ENCODE measurements at places on chromosomes 4 and X.

DNA sequence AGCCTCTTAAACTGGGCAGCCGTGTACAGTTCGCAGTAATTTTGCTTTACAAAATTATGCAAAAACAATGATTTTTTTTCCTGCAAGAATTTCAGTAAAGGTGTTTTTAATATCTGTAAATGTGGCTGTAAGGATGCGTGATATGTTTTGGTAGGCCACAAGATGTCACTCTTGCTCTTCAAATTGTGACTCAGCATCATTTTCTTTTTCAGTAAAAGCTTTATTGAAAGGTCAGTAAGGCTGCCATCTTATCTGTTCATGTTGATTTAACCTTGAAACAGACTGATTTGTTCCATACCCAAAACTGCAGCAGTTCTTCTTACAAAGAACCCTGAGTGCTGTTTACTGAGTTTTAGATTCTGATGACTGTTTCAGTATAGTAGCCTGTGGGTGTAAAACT lies 39.9 kb downstream of the TXLNG start:
- DNase-seq = no peak

DNA sequence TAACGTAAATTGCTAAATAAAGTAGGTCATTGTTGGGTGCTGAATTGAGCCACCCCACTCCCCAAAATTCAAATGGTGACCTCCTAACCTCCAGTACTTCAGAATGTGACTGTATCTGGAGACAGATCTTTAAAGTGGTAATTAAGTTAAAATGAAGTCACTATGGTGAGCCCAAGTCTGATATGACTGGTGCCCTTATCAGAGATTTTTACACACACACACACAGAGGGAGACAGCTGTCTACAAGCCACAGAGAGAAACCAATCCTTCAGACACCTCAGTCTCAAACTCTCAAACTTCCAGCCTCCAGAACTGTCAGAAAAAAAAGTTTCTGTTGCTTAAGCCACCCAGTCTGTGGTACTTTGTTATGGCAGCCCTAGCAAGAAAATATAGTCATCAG lies 879.2 kb upstream of the INTU start:
- DNase-seq = no peak

GRCh38 chr4:167143018-167143417 lies 91.3 kb downstream of the SPOCK3 start:
- DNase-seq = no peak

DNA sequence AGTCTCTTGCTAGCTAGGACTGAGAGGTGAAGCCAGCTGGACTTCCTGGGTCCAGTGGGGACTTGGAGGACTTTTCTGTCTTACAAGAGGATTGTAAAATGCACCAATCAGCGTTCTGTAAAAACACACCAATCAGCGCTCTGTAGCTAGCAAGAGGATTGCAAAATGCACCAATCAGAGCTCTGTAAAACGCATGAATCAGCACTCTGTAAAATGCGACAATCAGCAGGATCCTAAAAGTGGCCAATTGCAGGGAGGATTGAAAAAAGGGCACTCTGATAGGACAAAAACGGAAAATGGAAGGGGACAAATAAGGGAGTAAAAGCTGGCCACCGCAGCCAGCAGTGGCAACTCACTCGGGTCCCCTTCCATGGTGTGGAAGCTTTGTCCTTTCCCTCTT lies 65.6 kb upstream of the DUSP21 start:
- DNase-seq = no peak

DNA sequence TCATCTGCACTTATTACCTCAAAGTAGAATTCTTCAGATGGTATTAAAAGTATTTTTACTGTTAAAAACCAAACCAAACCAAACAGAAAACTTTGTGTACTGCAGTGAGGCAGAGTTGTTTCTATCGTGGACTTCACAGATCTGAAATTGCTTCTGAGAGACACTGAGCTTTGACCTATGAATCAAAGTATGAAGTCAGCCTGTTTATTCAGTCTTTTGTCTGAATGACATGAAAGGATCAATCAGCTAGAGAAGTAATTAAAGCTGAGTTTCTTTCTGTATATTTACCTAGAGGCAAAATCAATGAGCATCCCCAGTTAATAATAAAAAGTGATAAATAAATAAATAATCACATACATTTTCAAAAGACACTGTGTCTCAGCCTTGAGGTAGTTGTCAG lies 2121.0 kb downstream of the PCDH7 start:
- DNase-seq = no peak

DNA sequence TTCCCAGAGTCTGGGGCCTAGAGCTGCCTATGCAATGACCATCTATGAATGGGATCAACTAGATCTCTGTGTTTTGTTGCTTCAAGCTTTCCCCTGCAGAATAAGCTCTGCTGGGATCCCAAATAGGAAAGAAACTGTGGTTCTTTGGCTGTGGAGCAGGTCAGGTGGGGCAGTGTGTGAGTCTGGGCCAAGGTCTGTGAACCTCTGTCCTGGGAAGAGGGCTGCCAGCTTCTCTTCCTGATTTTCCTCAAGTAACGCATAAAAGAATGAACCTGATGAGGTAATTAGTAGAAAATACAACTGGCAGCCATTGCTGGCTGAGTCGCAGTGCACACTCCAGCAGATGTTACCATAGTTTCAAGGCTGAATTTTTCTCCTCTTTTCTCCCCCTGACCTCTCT lies 4.6 kb upstream of the PIN4 start:
- no peak for DNase-seq

GRCh38 chrX:40418813-40419195 lies 162.0 kb upstream of the ATP6AP2 start:
- peak; percentile 19 for DNase-seq

- no peak for DNase-seq
These were observed 376.9 kb downstream of the CXXC4 start for GRCh38 chr4:104117776-104118175.

DNA sequence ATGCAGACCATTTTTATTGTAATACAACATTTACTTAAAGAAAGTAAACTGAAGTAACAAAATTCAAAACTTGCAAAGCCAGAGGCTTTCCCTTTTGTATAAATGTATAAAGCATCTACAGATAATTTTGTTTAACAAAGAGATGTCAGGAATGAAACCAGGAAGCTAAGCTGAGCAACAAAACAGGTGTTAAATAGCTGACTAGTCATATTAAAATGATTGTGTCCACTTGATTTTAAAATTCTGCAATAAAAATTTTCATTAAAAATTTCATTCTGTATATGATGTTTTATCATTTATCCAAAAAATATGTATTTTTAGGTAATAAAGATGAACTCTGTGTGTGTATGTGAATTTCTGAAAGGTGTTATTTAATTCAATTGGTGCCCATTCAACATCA lies 72.0 kb upstream of the TRAM1L1 start:
- no peak for DNase-seq

GRCh38 chr4:71243091-71243833 lies 95.6 kb upstream of the SLC4A4 start:
- DNase-seq = no peak

GRCh38 chr4:39514888-39515401 lies 12.3 kb downstream of the UGDH start:
- no peak for DNase-seq

GRCh38 chr4:30117433-30117832 lies 602.7 kb upstream of the PCDH7 start:
- no peak for DNase-seq

GRCh38 chr4:2042204-2042946 lies 16.8 kb upstream of the NAT8L start:
- DNase-seq = no peak

DNA sequence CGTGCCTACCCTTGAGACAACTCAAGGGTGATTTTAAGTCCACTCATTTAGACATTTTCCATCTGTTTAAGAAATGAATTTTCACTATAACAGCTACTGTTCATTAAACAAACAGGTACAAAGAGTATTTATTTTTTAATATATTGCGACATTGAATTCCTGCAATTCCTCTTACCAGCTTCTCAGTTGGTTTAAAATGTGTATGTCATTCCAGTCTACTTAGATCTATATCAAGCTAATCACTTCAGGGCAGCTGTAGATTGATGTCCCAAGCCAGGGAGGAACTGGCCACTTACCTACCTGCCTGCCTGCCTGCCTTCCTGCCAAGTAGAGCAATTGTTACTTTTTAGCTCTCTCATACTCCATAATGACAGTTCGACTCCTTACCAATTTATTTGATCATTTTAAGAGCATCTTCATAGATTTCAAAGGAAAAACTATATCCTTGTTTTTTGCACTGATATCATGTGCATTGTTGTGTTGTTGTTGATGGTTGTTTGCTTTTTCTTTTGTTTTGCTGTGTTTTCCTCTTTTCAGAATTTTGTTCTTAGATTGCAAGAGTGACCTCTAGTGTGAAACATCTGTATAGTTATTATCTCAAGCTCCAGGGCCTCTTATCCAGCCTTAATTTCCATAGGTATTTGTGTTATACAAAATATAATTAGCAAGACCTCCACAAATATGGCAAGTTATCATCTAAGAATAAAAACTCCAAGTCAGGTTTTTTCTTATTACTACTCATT lies 120.9 kb upstream of the NRK start:
- DNase-seq = no peak

DNA sequence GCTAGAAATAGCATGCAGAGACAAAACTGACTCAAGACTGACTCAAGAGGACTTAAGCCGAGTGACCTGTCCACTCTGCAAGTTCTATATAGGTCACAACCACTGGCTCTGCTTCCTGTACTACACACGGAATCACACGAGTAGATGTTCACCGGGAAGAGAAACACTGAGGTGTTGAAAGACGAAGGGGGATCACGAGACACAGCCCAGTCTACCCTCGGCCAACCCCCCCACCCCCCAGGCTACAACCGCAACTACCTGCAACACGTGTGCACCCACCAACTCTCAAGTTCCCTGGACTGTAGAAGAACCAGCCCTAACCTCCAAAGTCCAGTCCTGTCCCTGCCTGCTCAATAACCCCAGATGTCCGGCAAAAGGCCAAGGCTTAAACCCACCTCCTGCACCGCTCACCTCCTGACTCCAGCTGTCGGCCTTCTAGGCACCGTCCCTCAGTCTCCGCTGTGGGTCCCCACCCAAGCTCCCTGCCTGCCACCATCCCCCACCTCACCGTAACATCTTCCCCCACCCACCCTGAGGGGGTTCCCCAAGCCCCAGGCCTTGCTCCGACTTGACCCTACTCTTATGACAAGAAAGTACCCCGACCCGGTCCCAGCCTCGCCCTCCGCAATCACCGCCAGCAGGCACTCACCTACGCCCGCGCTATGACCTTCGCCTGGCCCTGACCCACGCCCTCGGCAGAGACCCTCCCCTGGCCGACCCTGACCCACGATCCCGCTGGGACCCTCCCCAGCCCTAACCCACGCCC lies 739 bp downstream of the GAK start:
- DNase-seq = peak; percentile 48

- no peak for DNase-seq
These were observed 41.5 kb downstream of the SMAD1 start for GRCh38 chr4:145523117-145523516.

GRCh38 chr4:38856524-38857337 lies at the start of gene TLR6:
TSS of gene TLR6 (minus strand) at chr4:38856817. CDS start at chr4:38829473, 27,344 bp downstream.
- peak; percentile 59 for DNase-seq

GRCh38 chrX:129769467-129770154 lies 10.1 kb upstream of the SASH3 start:
- peak; percentile 71 for DNase-seq

DNA sequence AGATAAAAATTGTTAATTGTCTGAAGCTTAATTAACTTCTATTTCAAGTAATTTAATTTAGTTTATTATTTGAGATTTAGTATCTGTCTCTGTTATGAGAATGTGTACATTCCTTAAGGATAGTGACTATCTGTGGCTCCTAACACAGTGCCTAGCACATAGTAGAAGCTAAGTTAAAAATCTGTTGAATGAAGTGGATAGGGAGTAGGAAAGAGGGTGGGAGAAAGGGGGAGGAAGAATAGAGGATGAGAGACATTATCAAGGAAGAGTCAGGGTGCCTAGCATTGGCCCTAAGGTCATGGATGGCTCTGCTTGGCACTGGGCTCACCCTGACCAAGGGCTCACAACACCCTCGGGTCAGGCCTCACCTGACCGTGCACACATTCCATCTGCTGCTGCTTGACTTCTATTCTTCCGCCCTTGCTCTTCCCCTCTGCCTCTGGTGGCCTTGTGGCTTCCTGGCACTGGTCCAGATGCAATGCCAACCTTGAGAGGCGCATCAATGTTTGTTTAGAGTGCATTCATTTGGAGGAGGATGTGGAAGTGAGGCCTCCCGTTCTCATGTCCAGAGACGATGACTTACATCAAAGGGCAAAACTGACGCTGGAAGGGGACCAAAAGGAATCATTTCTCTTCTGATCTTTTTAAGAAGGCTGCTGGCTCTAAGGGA lies 42.3 kb downstream of the TRIM2 start:
- DNase-seq = no peak

DNA sequence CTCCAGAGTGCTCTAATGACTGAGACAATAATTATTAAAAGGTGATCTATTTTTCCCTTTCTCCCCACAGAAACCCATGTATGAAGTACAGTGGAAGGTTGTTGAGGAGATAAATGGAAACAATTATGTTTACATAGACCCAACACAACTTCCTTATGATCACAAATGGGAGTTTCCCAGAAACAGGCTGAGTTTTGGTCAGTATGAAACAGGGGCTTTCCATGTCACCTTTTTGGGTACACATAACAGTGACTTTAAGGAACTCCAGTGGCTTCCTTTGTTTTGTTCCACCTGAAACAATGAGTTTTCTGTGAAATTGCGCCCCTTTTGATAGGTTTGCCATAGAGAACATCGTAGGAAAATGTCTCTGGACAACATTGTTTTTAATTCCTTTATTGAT lies 69.6 kb downstream of the KIT start:
- no peak for DNase-seq

DNA sequence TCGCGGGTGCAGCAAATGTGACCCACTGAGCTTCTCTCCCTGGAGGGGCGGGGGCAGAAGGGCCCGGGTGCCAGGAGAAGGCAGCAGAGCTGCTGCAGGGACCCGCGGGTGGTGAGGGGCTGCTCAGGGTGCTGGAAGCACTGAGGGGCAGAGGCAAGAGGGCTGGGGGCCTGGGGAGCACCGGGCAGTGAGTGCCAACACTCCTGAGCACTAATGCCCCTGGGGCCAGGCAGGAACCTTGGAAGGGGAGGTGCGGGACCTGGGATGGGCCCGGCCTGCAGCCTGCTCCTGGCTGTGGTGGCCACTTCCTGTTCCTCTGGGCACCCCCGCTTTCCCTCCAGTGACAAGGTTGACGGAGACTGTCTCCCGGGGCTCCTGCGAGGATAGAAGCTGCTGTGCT lies 66.5 kb upstream of the ADRA2C start:
- no peak for DNase-seq

DNA sequence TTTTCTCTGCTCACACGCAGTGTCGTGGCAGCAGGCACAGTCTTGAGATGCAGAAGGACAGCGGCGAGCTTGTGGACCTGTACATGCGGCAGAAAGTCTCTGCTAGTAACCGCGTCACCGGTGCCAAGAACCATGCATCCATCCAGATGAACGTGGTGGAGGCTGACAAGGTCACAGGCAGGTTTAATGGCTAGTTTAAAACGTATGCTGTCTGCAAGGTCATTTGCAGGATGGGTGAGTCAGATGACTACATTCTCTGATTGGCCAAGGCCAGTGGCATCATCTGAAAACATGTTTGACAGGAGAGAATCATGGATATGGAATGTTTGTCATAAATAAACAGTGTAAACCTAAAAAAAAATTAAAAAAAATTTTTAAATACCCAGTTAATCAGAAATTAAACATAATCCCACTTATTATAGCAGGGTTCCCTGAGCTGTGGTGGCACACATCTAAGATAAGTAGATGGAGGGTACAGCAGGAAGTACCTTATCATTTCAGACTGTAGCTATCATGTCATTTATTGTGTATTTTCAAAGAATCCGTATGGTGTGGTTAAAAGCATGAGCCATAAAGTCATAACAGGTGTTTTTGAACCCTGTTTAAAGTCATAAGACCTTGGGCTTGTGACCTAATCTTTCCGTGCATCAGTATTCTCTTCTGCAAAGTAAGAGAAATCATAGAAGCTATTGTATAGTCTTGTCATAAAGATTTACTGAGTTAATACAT lies 7.5 kb upstream of the BMP2K start:
- DNase-seq = no peak

GRCh38 chrX:50723006-50723405 lies 91.0 kb downstream of the SHROOM4 start:
- no peak for DNase-seq

Data from activated T-cell treated with anti-CD3 and anti-CD28 coated beads, Interleukin-2, amount 50 U/mL, for 48 hours (primary cell).